SK-MEL-5 (cell line): ENCODE measurements at places on chromosomes 13 and 19. TPM values are rescaled to one million over a fixed set of nuclear protein-coding genes. Genes with fewer than 3 reads are reported as not detected.

The DENND1C gene
- not detected in 2 replicates for total RNA-seq

The MOB3A gene
- total RNA-seq: 5.0 and 5.1 TPM in 2 replicates

The GSK3A gene
- 18.7 and 19.0 TPM in 2 replicates for total RNA-seq

The RNF17 gene
- total RNA-seq: not detected in 2 replicates

The OR7A17 gene
- not detected in 2 replicates for total RNA-seq

The NLRP4 gene
- total RNA-seq: 0.11 and 0.55 TPM in 2 replicates

GRCh38 chr19:57308514-57308913 lies 11.8 kb upstream of the ZNF543 start:
- DNase-seq: no peak

DNA sequence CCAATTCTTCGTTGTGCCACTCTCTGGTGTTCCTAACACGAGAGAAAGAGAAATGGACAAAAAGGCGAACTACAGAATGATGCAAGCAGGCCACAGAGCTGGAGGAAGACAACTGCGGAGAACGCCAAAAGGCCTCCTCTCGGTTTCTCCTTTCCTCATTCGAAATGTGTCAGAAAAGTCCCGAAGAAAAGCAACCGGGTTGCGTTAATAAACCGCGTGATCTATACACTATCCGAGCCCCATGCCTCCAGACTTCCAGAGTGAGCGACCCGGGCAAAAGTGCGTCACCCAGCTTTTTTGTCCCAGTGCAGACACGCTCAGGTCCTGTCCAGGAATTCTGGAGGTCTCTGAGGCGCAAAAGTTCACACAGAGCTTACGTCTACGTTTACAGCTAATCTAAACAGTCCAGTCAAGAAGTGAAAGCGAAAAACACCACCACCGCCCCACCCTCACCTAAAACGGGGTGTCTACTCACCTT lies 413 bp downstream of the N4BP2L2 start:
- DNase-seq: no peak

GRCh38 chr19:3068071-3068470 lies 5.8 kb upstream of the TLE5 start:
- DNase-seq: no peak

GRCh38 chr13:40776681-40777165 lies 5.7 kb upstream of the MRPS31 start:
- DNase-seq: peak; percentile 23

DNA sequence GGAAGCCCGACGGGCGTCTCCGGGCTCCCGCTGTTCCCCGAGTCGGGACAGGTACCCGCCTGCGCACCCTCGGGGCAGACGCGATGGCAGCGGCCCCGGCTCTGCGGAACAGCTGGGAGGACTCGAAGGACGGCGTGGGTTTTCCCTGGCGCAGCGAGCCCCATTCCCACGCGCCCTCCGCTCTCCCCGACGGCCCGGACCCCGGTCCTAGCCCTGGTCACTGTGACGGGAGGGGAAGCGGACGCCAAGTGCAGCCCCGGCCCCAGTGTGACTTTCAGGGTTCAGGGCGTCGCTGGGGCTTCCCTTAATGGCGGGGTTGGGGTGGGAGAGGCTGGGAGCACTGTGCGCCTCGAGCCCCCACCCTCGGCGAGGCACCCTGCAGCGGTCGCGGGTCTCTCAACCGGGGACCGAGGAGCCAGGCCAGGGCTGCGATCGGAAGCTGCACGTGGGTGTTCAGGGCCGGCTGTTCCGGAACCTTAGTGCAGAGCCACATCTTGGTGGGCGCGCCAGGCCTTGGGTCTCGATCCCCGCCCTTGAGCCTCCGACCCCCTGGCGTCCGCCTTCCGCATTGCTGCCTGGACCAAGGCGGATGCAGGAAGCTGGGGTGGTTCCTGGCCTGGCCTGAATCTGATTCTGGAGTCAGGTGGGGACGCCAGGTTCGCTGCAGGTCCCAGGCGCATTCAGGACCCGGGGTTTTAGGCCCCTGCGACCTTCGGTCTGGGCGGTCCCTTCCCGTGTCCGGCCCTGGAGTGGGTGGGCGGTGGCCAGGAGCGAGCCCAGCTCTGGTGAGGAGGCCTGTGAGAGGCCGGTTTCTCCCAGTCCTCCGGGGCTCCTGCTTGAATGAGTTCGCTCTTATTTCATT lies 3.5 kb downstream of the LGALS7B start:
- no peak for DNase-seq

DNA sequence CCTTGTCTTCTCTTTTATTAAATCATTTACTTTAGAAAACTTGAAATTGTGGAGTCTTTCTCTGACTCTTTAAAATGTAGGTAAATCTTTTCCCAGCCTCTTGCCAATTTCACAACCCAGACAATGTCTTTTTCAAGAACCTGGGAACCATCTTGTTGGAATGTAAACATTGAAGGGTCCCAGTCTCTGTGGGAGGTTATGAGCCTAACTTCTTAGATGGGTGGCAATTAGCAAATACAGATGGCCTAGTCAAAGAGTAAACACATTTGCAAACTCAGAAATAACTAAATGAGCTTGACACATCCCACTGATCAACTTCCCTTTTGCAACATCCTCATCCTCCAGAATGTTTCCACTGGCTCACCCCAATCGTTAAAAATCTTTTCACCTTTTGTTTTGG lies 721.0 kb downstream of the PCDH9 start:
- no peak for DNase-seq

DNA sequence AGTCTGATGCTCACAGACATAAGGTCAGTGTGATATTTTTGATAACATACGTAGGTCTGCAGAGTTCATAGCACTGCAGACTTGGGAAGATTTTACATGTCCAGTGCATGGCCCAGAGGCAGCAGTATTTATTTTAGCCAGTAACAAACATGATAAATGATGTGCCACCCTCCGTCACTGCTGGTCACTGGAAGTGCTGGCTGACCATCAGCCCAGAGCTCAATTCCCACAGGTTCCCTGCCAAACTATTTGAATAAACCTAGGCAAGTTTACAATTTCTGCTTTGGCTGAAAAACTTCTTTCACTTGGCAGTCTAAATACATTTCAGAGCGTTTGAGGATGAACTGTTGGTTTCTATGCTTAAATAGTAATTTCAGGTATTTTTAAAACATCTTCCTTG lies 135.5 kb upstream of the EDNRB start:
- no peak for DNase-seq

GRCh38 chr13:99433543-99434075 lies 67.7 kb upstream of the TM9SF2 start:
- no peak for DNase-seq

GRCh38 chr13:28268800-28269223 lies 130.5 kb downstream of the PAN3 start:
- DNase-seq: no peak

DNA sequence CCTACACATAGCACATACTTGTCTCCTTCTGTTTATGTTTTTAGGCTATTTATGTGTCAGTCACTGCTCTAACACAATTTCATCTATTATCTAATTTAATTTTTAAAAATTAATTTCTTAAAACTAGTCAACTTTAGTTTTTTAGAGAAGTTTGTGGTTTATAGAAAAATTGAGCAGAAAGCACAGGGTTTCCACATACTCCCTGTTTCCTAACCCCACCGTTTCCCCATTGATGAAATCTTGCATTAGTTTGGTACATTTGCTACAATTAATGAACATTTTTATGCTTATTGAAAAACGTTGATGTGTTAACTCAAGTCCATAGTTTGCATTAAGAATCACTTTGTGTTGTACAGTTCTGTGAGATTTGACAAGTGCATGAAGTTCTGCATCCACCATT lies 53.5 kb downstream of the TNFSF13B start:
- DNase-seq: no peak

DNA sequence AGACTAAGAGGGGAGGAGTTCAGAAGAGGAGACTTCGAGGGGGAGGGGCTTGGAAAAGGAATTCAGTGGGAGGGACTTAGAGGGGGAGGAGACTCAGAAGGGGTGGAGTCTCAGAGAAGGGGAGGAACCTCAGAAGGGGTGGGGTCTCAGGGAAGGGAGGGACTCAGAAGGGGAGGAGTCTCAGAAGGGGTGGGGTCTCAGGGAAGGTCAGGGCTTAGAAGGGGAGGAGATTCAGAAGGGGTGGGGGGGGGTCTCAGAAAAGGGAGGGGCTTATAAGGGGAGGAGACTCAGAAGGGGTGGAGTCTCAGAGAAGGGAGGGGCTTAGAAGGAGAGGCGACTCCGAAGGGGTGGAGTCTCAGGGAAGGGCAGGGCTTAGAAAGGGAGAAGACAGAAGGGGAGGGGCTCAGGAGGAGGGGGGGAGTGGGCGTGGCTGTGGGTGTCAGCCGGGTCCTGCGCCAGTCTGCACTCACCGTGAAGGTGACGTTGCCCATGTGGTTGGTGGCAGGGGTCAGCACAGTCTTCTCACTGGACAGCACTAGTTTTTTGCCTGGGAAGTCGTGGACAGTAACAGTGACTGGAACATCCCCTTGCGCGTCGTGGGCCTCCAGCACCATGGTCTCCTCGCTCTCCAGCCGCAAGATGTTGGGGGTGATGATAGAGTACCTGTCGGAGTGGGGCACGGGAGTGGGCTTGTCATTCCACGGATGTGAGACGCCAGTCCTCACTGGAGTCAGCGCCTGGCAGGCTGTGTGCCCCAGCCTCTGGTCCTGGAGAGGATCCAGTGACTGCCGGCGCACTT lies 1.5 kb downstream of the C3 start:
- DNase-seq: peak; percentile 67

DNA sequence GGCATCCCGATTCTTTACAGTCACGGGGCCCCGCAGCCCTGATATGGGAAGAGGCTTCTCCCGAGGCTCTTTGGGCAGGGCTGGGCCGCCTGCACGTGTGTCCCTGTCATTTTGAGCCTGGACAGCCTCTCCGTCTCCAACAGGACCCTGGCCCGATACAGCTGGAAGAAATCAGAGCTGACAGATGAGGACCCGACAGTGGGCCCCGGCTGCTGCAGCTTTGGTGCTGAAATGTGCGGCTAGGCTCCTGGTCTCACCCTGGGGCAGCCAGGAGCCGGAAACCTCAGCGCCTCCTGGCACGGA lies 3.2 kb downstream of the PIAS4 start:
- no peak for DNase-seq

- DNase-seq: no peak
Measured at GRCh38 chr13:91212231-91212630, 135.3 kb upstream of the MIR17HG start.
